Smooth muscle cell of the coronary artery (primary cell): ENCODE measurements at places on chromosomes 7 and 10. TPM values are rescaled to one million over a fixed set of nuclear protein-coding genes. Genes with fewer than 3 reads are reported as not detected.

The SEPTIN7 gene
- total RNA-seq, result 197 and 211 TPM in 2 replicates

The WNT8B gene
- not detected in 2 replicates for total RNA-seq

The DRGX gene
- total RNA-seq, result not detected in 2 replicates

The PRPS1L1 gene
- total RNA-seq, result not detected in 2 replicates

The CALML5 gene
- not detected in 2 replicates for total RNA-seq

The AGR2 gene
- not detected in 2 replicates for total RNA-seq

The KEL gene
- 0.53 TPM in 1 of 2 replicates, not detected in the other for total RNA-seq

The RASSF4 gene
- 10.6 and 12.5 TPM in 2 replicates for total RNA-seq

The ERVW-1 gene
- total RNA-seq, result not detected in 2 replicates

The TUBB8 gene
- not detected in 2 replicates for total RNA-seq

The CRTAC1 gene
- total RNA-seq, result 0.08 and 0.12 TPM in 2 replicates

The HTR5A gene
- total RNA-seq, result not detected in 2 replicates

The SLC16A9 gene
- 0.23 and 6.2 TPM in 2 replicates for total RNA-seq

The BMS1 gene
- 15.3 and 19.0 TPM in 2 replicates for total RNA-seq

The KCP gene
- 0.08 and 0.94 TPM in 2 replicates for total RNA-seq

The PWWP2B gene
- total RNA-seq, result 6.3 and 7.0 TPM in 2 replicates

The COBL gene
- under 0.01 TPM in 1 of 2 replicates, not detected in the other for total RNA-seq

The RARRES2 gene
- 1.2 and 15.2 TPM in 2 replicates for total RNA-seq

The NEUROG3 gene
- total RNA-seq, result not detected in 2 replicates

The CCSER2 gene
- 23.2 and 24.6 TPM in 2 replicates for total RNA-seq

The NRF1 gene
- 10.0 and 19.4 TPM in 2 replicates for total RNA-seq

The AOC1 gene
- not detected in 2 replicates for total RNA-seq

The ZEB1 gene
- 81.7 and 183 TPM in 2 replicates for total RNA-seq

The UCN3 gene
- not detected in 2 replicates for total RNA-seq

The RET gene
- 0.59 TPM in 1 of 2 replicates, not detected in the other for total RNA-seq

The ARHGEF35 gene
- total RNA-seq, result 2.0 and 6.1 TPM in 2 replicates

The ADCY1 gene
- total RNA-seq, result 0.08 and 2.3 TPM in 2 replicates

The CADPS2 gene
- 20.7 and 26.2 TPM in 2 replicates for total RNA-seq

The ABCB1 gene
- total RNA-seq, result 0.75 TPM in 1 of 2 replicates, not detected in the other

The FAM25C gene
- not detected in 2 replicates for total RNA-seq

The SH2B2 gene
- total RNA-seq, result 0.70 and 0.75 TPM in 2 replicates

The MYL10 gene
- total RNA-seq, result not detected in 2 replicates

The GPR146 gene
- total RNA-seq, result 1.3 and 6.8 TPM in 2 replicates

The LRGUK gene
- 0.08 TPM in 1 of 2 replicates, not detected in the other for total RNA-seq

The AKR1E2 gene
- 10.5 and 51.6 TPM in 2 replicates for total RNA-seq

The OR2A5 gene
- total RNA-seq, result not detected in 2 replicates

The TACC2 gene
- 1.8 and 6.2 TPM in 2 replicates for total RNA-seq
